Urothelium cell line (cell line): ENCODE measurements at places on chromosomes 7 and 10.

- DNase-seq = peak; percentile 92
Observed at GRCh38 chr10:130136226-130137089, at the start of gene GLRX3. TSS of gene GLRX3 (plus strand) at chr10:130136391. CDS start at chr10:130136421, 30 bp downstream.

DNA sequence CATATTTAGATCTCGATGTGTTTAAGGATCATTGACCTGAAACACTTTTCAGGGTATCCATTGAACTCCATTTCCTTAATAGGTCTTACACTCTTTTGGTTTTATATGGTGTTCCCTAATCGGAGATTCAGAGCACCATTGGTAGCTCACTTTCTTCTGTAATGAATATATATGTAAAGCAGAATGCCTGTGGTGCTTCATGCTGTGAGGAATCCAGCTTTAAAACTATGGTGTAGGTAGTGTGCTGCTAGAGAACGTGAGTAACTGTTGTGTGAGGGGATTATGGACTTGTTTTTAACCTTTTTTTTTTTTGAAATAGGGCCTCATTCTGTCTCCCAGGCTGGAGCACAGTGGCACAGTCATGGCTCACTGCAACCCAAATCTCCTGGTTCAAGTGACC, 376.9 kb upstream of the LRGUK start:
- no peak for DNase-seq

DNA sequence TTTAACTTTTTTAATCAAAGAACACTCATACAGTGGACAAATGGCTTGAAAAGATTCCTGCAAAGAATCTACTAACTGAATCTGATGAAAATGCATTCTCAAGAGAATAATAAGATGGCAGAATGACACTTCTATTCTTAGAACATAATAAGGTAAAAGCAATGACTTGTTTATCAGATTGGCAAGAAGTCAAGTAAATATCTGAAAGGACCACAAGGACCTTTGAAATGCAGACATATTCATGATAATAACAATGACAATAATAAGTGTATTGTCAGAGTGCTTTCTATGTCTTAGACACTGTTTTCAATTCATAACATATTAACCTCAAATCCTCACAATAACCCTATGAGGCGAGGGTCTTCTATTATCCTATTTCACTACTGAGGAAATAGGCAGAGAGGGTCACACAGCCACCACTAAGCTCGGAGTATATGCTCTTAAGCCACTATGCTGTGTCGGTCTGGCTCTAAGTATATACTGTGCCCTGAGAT, 10.6 kb downstream of the HACD1 start:
- DNase-seq = no peak

DNA sequence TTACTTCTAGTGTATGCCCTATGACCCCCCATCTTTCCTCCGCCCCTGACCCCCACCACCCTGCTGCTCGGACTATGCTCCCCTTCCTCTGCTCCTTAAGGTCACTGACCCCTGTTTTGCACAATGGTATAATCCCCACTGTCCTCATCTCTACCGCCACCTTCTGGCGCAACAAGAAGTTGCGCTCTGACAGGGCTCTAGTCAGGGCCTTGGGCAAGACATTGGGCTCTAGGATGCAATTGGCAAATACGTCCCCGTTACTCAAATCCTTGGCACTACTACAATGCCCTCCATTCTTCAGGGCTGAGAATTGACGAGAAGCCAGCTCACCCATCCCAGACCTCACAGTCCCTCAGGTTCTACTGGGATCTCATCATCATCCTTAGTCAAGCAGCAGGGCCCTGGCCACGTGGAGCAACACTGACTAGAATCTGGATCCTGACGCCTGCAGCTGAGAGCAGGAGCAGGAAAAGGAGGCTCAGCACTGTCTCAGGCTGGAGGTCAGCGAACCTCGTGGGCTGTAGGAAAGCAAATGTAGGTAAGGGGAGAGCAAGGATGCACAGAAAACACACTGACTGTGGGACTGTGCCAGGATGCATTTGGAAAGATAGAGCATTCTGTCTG, 10.6 kb downstream of the LRIT2 start:
- peak; percentile 30 for DNase-seq

- no peak for DNase-seq
Observed at GRCh38 chr7:44962483-44963251, 16.1 kb downstream of the MYO1G start.

DNA sequence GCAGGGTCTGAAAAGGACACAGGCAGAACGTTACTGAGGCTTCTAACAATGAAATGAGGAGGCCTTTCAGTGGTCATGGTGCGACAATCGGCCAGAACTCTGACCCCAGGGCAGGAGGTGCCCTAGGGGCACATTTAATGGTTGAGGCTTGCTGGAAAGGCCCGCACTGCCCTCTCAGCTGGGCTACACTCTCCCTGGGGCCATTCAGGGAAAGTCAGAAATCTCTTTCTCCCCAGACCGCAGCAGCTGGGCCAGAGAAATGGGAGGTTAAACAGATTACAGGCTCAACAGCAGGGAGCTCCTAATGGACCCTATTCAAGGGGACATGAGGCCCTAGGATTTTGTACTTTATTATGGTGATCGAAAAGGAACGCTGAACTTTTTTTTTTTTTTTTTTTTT, 85.6 kb upstream of the FGFR2 start:
- no peak for DNase-seq

- DNase-seq = no peak
Observed at GRCh38 chr10:93160140-93160539, 86.4 kb downstream of the CYP26A1 start.

- DNase-seq = no peak
Observed at GRCh38 chr7:106504645-106505044, 156.3 kb downstream of the CCDC71L start.

GRCh38 chr10:116215651-116216050, 57.4 kb downstream of the GFRA1 start:
- DNase-seq = no peak

DNA sequence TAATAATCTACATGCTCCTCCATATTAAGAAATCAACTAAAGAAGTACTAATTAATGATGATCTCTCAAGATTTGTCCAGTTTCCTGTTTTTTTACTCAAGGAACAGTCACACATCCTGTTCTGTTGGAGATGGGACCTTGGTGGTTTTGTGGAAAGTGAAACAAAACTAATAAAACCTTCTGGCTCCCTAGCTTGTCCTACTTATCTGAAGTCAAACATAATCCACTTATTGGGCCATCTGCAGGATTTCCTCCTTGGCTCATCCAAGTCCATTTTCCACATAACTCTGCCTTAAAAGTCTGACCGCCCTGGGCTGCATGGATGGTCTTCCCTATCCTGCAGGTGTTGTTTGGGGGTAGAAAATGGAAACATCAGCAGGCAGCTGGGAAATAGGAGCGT, 39.4 kb upstream of the TARP start:
- no peak for DNase-seq

DNA sequence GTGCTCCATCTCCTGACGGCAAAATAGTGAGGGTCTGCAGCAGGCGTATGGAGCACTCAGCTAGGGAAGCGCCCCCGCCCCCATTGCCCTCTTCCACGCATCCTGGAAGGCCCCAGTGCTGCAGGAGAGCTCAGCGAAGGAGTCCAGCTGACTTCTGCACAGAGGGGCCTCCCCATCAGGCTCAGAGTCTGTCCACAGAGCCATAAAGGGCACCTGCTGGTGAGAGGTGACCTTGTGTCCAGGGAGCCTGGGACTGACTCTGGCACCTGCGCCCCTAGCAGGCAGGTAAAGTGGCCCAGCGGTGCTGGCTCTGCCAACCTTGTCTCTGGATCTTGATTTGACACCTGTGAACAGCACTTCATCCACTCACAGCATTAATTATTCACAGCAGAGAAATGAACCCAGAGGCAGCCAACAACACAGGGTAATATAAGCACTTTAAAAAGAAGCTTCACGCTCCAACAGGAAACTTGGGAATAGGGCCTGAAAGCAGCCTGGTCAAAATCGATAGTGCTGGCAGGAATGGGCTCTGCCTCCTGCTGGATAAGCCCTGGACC, 59.6 kb downstream of the VOPP1 start:
- no peak for DNase-seq

- no peak for DNase-seq
Observed at GRCh38 chr10:28214219-28214618, 88.6 kb downstream of the MPP7 start.

GRCh38 chr10:32939296-32940111, 18.5 kb downstream of the ITGB1 start:
- no peak for DNase-seq

DNA sequence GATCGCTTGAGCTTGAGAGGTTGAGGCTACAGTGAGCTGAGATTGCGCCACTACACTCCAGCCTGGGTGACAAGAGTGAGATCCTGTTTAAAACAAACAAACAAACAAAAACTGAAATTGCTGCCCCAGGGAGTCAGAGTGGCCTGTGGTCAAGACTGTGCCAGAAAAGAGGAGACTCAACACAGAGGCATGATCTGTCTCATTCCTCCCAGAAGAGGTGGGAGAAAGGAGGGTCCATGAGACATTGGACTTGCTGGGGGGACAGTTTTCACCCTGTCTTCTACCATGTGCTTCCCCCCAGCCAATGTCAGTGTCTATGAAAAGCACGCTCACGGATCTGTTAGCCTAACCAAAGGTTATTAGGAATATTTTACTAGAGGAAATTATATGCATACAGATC, 3.2 kb downstream of the ZNF853 start:
- no peak for DNase-seq

DNA sequence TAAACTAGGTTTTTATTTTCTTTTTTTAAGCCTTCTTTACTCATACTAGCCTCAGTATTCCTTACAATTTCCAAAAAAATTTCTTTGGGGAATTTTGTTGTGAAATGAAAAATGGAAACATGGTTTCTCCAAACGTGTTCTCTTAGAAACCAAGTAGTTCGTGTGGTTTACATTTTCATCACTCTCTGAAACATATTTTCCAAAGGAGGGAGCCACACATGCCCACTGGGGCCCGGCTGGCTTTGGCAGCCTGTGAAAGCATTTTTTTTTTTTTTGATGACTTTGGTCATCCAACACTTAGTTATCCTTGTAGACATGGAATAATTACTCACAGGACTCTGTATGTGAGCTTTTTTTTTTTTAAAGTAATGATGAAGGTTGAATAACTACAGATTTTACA, 169.6 kb downstream of the C7orf25 start:
- no peak for DNase-seq

- DNase-seq = no peak
Observed at GRCh38 chr10:113924664-113925063, 70.2 kb downstream of the NHLRC2 start.

GRCh38 chr10:34730726-34731125, 84.4 kb downstream of the PARD3 start:
- DNase-seq = no peak

- DNase-seq = no peak
Observed at GRCh38 chr7:107450970-107451369, 18.9 kb upstream of the GPR22 start.

- DNase-seq = no peak
Observed at GRCh38 chr10:46318799-46319198, 32.0 kb downstream of the ANTXRL start.

DNA sequence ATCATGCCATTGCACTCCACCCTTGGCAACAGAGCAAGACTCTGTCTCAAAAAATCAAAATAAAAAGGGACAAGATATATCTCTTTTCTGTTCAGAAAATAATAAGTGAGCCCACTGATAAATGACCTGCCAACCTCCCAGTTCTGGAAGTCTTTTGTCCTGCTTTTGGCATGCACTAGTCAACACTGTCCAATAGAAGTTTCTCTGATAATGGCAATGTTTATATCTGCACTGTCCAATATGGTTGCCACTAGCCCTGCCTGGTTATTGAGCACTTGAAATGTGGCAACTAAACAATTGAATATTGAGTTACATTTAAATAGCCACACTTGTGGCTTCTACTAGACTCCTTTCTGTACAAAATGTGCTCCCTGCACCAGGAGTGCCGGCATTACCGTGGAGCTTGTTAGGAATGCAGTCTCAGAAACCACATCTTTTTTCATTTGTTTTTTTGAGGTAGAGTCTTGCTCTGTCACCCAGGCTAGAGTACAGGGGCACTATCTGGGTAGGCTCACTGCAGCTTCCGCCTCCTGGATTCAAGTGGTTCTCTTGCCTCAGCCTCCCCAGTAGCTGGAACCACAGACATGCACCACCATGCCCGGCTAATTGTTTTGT, 229.7 kb downstream of the CACNB2 start:
- DNase-seq = no peak

DNA sequence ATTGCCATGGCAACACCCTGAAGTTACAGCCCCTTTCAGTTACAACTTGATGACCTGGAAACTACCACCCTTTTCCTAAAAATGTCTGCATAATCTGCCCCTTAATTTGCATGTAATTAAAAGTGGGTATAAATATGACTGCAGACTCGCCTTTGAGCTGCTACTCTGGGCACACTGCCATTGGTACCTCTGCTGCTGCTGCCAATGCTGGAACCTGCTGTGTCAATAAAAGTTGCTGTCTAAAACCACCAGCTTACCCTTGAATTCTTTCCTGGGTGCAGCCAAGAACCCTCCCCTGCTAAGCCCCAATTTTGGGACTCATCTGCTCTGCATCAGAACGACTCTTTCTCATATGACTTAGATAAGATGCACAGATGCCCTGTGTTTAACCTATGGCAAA, 10.2 kb upstream of the FRA10AC1 start:
- no peak for DNase-seq

- no peak for DNase-seq
Observed at GRCh38 chr7:155710530-155710929, 66.1 kb downstream of the RBM33 start.

DNA sequence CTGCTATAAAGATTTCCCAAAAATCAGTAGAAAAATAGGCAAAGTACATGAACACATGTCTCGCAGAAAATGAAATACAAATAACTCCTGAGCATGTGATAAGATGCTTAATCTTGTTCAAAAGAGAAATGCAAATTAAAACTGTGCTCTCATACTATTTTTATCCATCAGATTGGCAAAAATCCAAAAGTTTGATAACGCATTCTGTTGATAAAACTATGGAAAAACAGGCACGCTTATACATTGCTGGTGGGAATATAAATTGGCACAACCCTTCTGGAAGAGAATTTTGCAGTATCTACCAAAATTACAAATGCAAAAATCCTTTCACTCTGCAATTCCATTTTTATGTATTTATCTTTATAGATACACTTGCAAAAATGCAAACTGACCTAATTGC, 315.0 kb downstream of the GRID1 start:
- DNase-seq = no peak

DNA sequence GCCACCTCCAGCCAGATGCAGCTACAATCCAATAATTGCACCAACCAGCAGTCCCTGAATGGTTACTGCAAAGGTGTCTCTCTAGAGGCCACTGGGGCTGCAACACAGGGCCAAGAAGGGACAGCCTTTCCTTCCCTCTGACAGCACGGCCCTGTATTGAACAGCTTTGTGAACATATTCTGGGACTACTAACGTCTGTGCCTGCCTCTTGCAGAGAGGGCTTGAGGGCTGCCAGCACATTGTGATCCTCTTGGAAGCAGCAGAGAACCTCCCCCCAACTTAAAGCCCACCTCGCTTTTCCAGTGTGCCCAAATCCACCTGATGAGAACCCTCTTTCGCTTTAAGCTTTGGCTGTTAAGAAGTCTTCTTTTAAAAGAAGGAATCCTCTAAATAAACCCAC, 415.9 kb downstream of the RPS24 start:
- no peak for DNase-seq

DNA sequence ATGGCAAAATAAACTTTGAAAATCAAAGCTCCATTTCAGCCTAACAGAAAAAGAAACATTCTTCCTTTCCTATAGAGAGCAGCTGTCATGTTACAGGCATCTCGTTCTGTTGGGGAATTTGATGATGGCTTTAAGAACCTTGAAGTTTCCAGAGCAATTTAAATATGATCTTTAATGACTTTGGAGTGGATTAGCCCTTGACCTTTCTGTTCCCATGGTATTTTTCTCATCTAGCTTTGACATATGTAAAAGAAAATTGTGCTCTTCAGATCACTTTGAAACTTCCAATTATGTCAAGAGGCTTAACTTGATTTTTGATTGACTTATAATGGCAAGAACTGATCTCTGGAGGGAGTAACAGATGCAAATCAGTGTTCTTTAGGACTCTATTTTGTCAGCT, 157.6 kb upstream of the SEMA3E start:
- no peak for DNase-seq
